ENCODE measurements at places on chromosomes 3 and 15. TPM values are rescaled to one million over a fixed set of nuclear protein-coding genes. Genes with fewer than 3 reads are reported as not detected.

DNA sequence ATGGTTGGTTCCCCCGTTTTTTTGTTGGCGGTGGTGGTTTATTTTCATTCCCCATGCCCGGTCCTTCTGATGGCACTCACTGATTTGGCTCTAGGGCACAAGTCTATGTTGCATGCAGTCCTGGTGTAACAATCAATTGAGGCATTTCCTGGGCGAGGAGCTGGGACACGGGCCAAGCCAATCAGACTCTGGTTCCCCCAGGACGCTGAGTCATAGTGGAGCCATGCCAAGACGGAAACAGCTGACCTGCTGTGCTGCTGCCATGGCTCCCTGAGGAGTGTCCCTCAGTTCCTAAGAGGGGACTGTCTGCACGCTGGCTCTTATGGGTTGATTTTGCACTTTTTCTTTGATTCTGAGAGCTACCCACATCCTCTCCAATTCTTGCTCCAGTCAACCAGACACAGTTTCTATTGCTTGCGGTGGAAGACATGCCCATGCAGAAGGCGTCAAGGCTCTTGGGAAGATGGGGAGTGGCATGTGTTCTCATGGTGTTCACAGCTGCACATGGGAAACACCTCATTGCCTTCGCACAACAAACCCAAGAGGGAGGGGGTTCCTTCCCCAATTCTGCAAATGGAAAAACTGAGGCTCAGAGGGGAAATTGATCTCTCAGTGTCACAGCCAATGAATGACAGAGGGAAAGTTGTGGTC, 28.3 kb upstream of the ALDH1L1 start:
- peak; percentile 21 for DNase-seq

DNA sequence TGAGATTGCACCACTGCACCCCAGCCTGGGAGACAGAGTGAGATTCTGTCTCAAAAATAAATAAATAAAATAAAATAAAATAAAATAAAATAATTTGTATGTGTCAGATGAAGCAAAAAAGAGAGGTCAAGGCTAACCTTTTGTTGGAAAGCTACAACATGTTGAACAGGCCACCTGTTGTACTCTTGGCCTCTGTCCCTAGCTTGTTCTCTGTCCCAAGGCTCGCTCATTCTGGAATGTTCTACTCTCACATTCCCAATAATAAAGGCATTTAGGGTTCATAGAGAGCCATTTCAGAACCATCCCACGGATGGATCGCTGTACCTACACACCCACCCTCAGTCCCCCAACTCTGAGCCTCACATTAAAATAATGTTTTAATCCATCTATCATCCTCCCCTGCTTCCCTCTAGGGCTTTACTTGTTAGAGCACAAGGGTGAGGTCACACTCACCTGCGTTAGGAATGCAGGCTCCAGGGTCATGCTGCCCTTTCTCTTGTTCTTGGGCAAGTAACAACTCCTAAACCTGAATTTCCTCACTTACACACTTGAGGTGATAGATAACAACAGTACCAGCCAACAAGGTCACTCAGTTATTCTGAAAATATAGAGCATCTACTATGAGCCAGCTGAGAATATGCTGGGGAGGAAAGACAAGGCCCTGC, 24.9 kb upstream of the KCTD6 start:
- DNase-seq, result no peak

The GPR160 gene
- total RNA-seq, result 1.7 TPM

DNA sequence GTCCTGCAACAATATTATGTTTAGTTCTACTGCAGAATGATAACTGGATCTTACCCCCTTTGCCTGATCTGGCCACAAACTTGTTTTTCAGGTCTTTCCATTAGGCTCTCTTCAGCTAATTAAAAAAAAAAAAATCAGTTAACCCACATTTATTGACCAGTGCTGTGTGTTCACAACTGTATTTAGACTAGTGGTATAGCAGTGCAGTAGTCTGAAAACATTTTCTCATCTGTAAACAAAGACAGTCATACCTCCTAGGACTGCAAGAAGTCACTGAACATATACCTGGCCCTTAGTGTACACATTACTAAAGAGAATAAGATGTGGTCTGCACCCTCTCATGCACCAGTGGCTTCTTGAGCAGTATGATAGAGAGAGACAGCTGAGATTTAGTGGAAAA, 22.5 kb downstream of the LPP start:
- DNase-seq, result no peak

- DNase-seq, result no peak
These were observed 76.6 kb downstream of the P3H2 start for GRCh38 chr3:190044142-190044541.

DNA sequence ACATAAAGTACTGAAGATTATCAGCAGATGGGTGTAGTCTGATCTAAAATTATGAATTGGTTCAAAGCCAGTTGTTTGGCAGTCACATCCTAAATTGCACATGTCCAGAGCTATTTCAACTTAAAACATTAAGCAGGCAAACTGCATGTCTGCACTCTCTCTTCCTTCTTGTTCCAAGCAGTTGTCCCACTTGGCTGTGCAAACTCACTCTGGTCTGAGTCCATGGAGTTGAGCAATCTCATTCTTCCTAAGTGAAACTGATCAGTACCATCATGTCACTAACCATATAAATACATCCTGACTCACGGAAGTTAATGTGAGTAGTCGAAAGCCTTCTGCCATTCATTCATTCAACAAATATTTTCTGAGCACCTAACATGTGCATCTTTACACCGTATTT, 353.0 kb downstream of the ROBO1 start:
- DNase-seq, result no peak

DNA sequence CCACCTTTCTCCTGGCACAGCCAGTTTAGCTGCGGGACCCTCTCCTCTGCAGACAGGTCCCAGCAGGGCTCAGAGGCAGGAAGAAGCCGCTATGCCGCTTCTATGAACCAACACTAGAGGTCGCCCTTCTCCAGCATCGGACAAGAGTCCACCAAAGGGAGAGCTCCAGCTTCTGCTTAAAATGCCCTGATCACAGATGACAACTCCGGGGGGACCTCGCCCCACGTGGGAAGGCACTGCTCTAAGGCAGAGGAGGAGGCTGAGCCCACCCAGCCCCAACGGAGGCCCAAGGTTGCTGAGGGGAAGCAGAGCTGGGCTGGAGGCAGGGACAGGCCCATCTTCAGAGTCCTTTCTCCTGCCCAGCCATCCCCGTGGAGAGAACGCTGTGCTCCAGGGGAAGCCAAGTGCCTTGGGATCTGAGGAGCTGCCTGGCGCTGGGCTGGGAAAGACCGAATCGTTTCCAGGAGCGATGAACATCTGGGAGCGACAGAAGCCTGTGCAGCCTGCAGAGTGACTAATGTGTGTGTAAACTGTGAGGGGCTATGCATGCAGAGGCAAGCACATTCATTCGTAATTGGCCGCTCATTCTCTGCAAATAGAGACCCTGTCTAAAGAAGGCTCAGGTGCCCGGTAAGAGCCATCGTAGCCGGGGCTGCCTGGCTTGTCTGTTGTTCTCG, 43.5 kb upstream of the BDH1 start:
- DNase-seq, result peak; percentile 86

- peak; percentile 28 for DNase-seq
These were observed 13.2 kb upstream of the TRANK1 start for GRCh38 chr3:36957862-36958686.

DNA sequence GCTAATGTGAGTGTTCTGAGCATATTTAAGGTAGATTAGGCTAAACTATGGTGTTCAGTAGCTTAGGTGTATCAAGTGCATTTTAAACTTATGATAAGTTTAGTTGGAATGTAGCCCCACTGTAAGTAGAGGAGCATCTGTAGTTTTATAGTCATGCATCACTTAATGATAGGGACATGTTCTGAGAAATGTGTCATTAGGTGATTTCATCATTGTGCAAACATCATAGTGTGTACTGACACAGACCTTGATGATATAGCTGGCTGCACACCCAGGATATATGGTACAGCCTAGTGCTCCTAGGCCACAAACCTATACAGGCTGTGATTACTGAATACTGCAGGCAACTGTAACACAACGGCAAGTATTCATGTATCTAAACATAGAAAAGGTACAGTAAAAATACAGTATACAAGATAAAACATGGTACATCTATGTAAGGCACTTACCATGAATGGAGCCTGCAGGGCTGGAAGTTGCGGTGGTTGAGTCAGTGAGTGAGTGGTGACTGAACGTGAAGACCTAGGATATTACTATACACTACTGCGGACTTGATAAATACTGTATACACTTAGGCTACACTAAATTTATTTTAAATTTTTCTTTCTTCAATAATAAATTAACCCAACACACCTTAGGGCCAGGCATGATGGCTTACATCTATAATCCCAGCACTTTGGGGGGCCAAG, 17.9 kb downstream of the DNAH1 start:
- DNase-seq, result no peak

The UBA3 gene
- 55.6 TPM for total RNA-seq

- DNase-seq, result peak; percentile 48
These were observed 757 bp upstream of the DIPK2A start for GRCh38 chr3:143970773-143971358.

- no peak for DNase-seq
These were observed 324.7 kb upstream of the RARB start for GRCh38 chr3:25103391-25103790.

DNA sequence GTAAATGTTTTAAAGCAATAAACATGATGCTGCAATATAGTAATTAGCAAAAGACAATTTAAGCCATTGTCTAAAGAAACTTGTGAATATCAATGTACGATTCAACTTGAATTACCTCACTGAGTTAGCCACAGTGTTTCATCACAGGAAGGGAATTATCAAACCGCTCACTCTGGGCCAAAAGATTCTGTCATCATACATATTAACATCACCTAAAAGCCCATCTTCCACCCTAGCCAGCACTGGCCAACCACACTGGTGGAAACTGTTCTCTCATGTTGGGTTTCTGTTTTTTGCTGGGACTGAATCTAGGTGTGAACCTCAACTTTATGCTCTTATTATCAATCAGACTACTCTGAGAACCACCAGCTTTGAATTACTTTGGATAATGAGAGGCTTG, 497.7 kb upstream of the THBS1 start:
- no peak for DNase-seq

DNA sequence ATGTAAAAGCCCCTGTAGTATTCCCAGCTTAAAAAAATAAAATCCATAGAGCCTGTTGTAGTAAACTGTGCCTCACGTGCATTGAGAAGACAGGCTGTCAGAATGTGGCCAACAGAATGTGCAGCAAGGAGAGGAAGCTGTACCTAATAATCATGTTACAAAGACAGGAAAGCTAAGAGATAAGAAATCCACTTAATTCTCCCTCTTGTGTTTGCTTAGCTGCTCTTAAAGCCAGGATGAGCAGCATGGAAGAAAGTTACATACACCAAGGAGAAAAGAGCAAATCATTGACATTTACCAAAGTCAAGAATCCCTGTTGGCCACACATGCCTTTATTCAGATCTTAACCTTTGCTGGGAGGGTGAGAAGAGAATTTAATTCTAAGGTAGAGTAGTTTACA, 85.9 kb downstream of the TNIK start:
- DNase-seq, result peak; percentile 24

DNA sequence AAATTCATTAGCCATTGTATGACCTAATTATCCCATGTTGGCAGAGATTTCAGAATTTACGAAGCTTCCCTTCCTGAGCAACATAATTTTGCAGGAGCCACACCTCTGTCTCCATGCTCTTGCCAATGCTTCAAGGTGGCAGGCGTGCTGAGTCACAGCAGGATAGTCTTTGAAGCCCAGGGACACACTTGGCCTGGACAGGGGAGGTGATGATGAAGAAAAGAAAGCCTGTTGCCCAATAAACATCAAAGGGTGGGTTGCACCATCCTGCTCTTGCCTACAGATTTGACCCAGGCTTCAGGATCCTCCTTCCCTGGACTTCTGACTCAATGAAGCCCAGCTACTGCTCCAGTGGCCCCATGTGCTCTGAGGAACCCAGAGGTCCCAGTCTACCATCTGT, 117.1 kb downstream of the MINAR1 start:
- DNase-seq, result no peak

GRCh38 chr3:16357186-16358121, 92.4 kb downstream of the OXNAD1 start:
- DNase-seq, result no peak

The OSTN gene
- total RNA-seq, result not detected

All from lung microvascular endothelial cell (primary cell).